Activated CD4-positive, alpha-beta T cell treated with anti-CD3 and anti-CD28 coated beads, Interleukin-2, amount 10 ng/mL, durations not matched to agents 7 days and 5 days (primary cell): ENCODE measurements at places on chromosomes 12 and 14.

DNA sequence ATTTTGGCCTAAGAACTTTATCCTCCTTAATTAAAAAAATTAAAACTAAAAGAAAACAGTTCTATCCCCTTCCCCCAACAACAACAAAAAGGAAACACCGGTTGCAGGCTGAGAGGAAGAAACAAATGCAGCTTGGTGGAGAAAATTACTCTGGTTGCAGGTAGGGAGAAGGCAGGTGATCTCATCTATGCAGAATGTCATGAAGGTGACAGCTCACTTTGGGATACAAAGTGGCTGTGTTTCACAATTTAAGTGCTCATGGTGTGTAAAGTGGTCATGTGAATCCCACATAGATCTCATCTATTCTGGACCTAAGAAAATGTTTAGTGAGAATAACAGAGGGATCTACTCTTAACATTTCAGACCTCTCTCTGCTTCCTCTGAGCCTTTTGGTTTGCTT lies 219.7 kb upstream of the PKP2 start:
- DNase-seq: no peak

DNA sequence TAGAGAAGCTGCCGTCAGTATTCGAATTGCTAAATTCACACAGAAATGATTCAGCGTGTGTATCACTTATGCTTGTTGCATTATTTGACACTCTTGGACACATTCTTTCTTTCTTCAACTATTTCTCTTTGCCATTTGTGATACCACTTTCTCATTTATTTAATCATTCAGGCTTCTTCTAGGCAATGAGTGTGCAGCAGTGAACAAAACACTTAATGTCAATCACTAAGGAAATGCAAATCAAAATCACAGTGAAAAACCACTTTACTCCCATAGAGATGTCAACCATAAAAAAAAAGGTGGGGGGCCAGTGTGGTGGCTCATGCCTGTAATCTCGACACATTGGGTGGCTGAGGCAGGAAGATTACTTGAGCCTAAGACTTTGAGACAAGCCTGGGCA lies 214.6 kb downstream of the FLRT2 start:
- DNase-seq: no peak

DNA sequence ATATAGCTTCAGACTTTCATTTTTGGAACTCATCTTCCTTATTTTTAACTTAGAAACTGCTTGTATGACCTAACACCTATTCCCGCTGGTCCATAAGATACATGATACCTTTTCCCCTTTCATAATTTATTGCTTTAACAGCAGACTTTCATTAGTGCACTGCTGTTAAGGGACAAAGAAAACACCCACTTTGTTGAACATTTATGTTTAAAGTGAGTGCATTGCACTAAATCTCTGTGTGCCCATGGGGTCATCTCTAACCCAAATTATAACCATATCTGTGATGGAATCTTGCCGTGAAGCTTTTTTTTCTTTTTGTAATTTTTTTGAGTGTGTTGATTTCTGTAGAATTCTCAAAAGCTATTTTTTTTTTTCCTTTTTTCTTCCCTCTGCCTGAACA lies 261.8 kb downstream of the TMTC2 start:
- DNase-seq: no peak

DNA sequence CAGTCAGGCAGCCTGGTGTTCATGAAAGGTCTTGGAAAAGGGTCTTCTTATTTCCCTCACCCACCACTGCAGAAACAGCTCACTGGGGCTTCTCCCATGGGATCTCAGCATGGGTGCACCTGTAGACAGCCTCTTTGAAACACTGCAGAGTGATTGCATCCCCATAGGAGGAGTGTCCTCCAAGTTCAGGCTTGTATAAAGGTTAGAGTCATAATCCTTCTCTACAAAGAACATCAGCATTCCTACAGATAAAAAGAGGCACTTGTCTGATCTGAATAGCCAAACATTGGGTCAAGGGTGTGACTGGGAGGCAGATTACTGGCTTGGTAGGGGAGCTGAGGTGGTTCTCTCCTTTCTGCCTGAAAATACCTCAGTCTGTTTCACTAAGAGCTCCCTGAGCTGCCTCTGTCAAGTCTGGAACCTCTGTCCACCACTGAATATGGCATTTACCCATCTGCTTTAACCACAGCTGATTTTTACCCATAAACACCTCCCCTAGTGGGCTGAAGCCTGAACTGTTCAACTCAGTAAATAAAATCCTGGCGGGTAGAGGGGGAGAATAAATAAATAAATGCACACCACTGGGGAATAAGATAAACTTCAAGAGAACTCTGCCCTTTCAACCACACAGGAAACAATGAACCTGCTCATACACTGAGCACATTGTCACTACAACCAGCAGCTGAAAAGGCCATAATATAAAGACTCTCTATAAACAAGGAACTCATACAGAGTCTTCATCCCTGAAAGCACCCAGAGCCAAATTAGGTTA lies 120.7 kb upstream of the SCAF11 start:
- DNase-seq: no peak

GRCh38 chr12:3803865-3804472 lies 51.1 kb upstream of the CRACR2A start:
- peak; percentile 81 for DNase-seq

- DNase-seq: no peak
Measured at GRCh38 chr14:104656014-104656714, 33.3 kb upstream of the INF2 start.

DNA sequence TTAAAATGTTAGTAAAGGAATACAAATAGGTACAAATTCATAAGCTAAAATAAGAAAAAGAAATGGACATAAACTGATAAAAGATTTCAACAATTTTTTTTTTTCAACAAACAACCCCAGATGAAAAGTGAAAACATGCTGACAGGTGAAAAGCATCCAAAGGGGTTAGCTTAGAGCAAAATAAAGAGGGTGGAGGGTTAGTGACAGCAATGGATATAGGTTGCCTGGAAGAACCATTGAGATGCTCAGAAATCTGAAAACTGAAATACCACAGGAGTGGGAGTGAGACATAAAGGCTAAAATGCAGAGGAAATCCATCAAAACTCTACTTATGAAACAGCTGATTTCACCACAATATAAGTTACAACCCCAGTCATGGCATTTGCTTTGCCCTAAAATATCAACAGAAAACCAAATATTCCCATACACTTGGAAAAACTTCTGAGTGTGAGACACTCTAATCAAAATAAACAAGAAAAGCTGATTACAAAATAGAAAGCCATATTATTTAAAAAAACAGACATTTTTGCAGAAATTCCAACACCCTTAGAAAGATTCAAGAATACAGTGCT lies 136.3 kb upstream of the PLEKHG7 start:
- DNase-seq: no peak
